ENCODE measurements at places on chromosomes 3 and 15.

DNA sequence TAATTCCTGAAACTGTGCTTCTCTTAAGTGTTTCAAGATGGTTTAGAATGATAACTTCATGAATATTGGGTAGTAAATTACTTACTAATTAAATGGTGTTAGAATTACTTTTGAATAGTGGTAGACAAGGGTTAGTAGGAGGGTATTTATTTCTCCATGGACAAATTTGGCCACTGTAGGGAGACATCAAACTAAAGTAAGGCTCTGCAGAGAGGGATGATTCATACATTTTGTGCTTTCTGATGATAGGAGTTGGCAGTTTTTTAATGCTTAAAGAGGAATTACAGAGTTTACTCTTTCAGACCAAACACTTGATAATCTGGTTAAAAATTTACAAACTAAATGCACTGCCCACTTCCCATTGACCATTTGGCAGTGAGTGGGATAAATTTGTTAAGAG lies 127.6 kb downstream of the NAALADL2 start:
- H3K27ac ChIP-seq, result no peak overlapping the region
- H3K27me3 ChIP-seq, result no peaks in the 10 kb centered on the region
- no peaks in the 10 kb centered on the region for H3K36me3 ChIP-seq
- no peak for DNase-seq

DNA sequence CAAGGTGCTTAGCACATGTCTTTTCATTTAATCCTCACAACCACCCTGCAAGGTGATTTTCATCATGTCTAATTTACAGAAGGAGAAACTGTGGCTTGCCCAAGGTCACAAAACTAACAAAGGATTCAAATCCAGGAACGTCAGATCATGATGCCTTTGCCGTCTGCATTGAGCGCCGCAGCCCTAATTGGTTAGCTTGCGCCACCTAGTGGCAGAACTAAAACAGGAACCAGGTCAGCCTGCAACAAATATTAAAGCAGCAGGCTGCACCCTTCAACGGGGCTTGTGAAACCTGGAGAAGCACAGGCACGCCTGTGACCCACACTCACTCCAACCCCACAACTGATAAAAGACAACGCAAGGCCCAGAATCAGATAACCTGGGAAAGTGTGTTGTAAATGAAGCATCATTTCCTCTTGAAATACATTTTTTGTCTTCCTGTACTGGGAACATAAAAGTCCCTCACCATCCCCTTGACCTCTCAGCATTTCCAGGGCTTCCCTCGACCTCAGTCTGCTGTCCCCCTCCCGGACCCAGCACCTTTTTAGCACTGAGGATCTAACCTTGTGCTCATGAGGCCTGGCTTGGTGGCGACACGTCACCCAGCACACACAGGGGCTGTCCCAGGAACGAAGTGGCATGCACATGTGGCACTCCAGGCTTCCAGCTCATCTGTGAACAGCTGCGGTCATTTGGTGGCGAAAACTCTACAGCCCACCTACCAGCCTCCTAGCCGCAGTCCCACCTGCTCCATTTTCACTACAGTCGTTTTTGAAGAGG lies 17.3 kb downstream of the DPH3 start:
- peak; percentile 88 for DNase-seq
- H3K4me3 ChIP-seq, result no peak overlapping the region
- no peak overlapping the region for H3K27ac ChIP-seq
- no peaks in the 10 kb centered on the region for H3K36me3 ChIP-seq

DNA sequence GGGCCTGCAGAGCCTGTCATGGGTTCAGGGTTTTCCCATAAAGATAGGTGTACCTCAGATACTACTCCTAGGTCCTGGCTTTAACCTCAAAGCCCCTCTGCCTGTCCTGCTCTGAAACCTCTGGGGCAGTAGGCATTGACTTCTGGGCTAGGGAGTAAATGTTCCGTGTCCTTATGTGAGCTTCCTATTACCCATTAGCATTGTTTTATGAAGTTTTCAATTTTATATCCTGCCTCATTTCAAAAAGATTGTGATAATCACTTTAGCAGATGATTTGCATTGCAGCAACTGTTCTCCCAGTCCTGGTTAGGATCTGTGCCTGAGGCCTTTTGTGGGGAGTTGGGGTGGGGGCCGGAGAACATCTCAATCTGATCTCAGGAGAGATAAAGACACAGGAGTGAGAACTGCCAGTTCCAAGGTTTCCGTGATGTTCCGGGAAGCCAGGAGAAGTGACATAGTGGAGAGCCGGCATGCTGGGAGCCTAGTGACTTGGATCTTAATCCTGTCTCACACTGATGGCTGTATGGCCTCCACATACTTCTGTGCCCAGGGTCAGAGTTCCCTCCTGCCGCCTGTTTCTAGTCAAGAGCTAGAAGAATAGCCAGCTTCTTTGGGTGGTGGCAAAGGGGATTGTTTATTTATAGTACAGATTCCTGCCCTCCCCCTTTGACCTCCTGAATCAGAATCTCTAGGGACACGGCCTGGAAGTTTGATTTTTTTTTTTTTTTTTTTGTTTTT lies 10.6 kb downstream of the TPM1 start:
- H3K27me3 ChIP-seq, result no peaks in the 10 kb centered on the region
- no peak overlapping the region for H3K4me3 ChIP-seq
- peaks cover 14% of the 10 kb centered on the region for H3K36me3 ChIP-seq
- peaks cover 73% of the 10 kb centered on the region for H3K4me1 ChIP-seq
- DNase-seq, result no peak

DNA sequence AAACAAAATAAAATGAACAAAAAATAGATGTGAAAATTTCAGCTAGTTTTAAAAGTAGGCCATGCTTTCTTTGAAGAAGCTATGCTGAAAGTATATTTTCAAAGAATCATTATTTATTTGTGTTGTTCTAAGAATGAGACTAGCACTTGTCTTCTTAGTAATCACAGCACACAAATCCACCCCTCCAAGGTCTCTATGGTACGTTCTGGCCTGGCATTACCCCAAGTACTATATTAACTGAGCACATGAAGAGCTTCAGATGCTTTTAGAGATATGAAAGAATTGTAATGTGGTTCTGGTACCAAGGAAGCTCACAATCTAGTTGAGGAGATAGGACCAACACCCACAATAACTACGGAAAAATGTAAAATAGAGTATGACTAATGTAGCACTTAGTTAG lies 416.5 kb downstream of the PLCL2 start:
- H3K4me1 ChIP-seq, result no peaks in the 10 kb centered on the region
- no peak overlapping the region for H3K4me3 ChIP-seq
- no peak overlapping the region for H3K27ac ChIP-seq
- no peaks in the 10 kb centered on the region for H3K36me3 ChIP-seq
- H3K27me3 ChIP-seq, result no peaks in the 10 kb centered on the region

GRCh38 chr3:46280105-46280797 lies 38.0 kb downstream of the CCR3 start:
- no peak for DNase-seq
- no peaks in the 10 kb centered on the region for H3K27me3 ChIP-seq
- H3K4me3 ChIP-seq, result no peak overlapping the region
- peaks cover 34% of the 10 kb centered on the region for H3K4me1 ChIP-seq
- no peaks in the 10 kb centered on the region for H3K36me3 ChIP-seq

DNA sequence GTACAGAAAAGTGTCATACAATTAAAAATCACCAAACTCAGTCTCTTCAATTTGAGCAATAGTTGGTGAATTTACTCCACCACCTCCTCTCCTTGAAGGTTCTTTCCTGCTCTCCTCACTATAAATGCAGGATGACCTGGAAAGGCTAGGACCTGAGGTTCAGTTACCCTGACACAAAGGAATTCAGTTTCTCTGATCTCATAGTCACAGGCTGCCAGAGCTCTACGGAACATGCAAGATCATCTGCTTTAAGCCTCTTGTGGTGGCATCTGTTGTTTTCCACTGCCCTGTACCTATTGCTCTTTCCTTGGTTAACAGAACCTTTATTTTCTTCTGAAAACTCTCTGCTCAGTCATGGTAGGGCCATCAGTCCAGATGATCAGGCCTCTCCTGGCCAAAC lies 4.9 kb upstream of the TP63 start:
- H3K4me3 ChIP-seq, result no peak overlapping the region
- no peaks in the 10 kb centered on the region for H3K27me3 ChIP-seq
- no peak overlapping the region for H3K27ac ChIP-seq

Measured in left lung (tissue), 14 donors.